CD4-positive, alpha-beta T cell treated with Interleukin-12 subunit alpha and Interleukin-12 subunit beta, for 1 hour (primary cell): ENCODE measurements at places on chromosomes 12 and 14.

DNA sequence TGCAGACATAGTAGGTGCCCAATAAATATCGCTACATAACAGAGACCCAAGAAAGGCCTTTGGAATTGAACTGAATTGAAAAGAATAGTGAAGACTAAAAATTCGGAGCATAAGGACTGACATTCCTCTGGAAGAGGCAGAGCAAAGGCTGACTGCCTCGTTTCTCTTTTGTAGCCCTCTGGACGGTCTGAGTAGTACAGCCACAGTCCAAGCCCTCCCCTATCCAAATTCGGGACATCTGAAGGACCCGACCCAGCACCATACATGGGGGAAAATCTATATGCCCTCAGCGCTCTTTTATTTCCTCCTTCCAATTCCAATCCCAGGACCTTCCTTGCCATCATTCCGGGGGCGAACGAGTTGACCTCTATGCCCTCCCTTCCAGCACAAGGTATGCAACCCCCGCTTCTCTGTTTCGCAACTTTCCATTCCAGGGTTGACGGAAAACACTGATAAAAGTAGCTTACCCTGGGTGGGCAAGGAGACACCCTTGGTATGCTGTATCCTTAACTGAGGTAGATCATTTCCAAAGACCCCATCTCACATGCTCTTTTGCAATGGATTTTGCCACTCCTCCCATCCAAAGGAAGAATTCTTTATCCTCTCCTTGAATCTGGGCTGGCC lies 127.4 kb upstream of the MAP1LC3B2 start:
- no peak for DNase-seq

DNA sequence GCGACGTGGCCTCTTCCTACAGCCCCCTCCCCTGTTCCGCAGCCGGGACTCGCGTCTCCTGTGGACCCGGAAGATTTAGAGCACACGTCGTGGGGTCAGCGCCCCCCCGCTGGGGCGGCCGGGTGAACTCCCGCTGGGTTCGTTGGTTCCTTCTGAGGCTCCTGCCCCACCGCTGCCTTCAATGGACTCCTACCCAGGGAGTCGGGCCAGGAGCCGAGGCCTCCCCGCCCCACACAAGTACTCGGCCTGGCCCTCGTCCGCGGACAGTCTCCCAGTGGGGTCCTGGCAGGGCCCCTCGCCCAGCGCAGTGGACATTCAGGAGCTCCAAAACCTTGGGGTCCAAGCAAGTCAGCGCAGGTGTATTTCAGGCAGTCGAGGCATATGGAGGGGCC lies 1.2 kb downstream of the MMP17 start:
- no peak for DNase-seq

GRCh38 chr14:52081964-52082363 lies 13.1 kb upstream of the NID2 start:
- no peak for DNase-seq

DNA sequence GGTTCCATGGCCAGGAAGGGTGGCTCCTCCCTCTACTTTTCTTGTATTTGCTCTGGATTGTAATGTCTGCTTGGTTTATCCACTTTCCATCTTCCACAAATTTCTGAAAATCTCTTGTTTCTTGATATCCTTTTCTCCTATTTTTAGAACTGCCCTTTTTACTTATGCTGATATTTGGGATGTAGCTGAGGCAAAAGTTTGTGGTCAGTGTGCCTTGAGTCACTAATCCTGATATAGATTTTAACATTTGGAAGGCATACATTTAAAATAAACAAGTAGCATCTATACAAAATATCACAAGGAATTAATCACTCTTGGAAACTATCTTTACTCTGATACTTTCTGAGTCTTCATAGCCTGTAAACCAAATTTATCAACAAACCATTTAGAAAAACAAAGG lies 11.0 kb downstream of the GRIP1 start:
- no peak for DNase-seq

- no peak for DNase-seq
Observed at GRCh38 chr14:30287579-30288445, 271.1 kb upstream of the G2E3 start.

DNA sequence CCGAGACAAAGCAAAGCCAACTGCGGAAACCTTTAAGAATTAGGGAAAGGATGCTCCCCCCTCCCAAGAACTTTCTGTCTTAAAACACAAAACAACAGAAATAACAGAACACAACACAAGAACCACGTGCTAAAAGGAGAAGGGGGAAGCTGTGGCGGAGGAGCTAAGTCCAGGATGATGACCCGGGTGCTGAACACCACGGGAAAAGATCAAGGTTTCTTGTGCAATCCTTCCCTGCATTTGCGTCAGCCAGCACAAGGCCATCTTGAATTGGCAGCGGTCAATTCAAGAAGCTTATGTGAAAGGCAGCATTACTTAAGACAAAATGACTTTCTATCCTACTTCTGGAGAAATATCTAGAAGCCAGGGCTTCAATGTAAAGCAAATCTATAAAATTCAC lies 11.0 kb upstream of the CREBL2 start:
- DNase-seq, result no peak

GRCh38 chr14:60648249-60648933 lies 886 bp downstream of the SIX1 start:
- DNase-seq, result no peak

GRCh38 chr12:66664076-66664475 lies 14.8 kb downstream of the GRIP1 start:
- no peak for DNase-seq
